GM12891 (cell line): ENCODE measurements at places on chromosomes 3 and 15.

DNA sequence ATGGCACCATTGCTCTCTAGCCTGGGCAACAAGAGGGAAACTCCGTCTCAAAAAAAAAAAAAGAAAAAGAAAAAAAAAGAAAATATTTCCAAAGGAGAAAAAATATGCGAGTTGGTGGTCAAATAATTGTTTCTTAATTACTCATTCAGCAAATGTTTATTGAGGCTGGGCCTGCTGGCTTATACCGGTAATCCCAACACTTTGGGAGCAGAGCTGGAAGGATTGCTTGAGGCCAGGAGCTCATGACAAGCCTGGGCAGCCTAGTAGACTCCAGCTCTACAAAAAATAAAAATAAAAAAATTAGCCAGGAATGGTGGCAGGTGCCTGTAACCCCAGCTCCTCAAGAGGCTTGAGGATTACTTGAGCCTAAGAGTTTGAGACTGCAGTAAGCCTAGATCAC, 4.1 kb downstream of the KNL1 start:
- DNase-seq = no peak

DNA sequence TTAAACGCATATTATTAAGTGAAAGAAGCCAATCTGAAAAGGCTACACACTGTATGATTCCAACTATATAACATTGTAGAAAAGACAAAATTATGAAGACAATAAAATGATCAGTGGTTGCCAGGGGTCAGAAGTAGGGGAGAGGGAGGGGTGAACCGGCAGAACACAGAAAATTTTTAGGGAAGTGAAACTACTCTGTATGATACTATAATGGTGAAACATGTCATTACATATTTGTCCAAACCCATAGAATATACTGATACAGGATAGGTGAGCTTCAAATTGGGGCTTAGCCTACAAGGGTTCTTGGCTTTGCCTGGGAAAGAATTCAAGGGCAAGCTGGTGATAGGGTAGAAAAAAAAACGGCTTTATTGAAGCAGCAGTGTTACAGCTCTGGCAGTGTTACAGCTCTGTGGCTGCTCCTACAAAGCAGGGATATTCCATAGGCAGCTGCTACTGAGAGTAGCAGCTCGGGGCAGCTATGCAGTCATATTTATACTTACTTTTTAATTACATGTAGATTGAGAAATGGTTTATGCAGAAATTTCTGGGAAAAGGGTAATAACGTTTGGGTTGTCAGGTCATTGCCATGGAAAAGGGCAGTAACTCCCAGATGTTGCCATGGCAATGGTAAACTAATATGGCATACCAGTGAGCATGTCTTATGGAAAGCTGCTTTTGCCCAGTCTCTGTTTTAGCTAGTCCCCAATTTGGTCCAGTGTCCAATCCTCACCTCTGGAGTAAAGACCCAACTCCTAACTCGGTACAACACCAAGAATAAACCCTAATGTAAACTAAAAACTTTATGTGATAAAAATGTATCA, 125.1 kb upstream of the SLC25A36 start:
- peak; percentile 8 for DNase-seq

DNA sequence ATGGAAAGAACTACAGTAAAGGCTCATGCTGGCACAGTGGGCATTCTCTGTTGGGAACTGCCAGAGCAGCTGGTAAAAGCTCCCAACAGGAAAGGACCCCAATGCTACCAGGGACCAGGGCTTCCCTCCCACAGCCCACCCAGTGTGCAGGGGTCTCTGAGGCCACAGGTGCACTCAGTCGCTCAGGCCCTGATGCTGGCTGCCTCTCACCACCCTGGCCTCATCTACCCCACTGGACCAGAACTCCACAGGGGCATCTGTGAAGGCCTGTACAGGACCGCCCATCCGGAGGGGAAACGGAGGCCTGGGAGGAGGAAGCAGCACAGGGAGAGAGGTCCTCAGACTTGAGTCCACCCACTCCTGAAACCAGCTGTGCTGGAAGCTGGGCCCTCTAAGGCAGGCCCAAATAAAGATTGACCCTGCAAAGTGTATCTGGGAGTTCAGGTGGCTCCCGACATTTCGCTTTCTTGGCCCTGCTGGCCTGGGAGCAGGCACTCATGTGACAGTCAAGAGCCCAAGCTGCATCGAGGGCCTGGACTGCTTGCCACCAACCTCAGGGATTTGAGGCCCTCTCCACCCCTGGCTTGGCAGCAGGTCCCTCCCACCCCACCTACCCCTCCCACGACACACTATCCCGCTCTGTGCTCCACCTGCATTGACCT, 12.7 kb downstream of the KLF15 start:
- no peak for DNase-seq

- DNase-seq = no peak
Measured at GRCh38 chr3:51706788-51707731, at the start of gene GRM2. GRM2 (plus strand) TSS chr3:51707068; CDS start chr3:51708984, 1,916 bp downstream.

- DNase-seq = no peak
Measured at GRCh38 chr3:194225988-194226663, 90.2 kb downstream of the HES1 start.

- no peak for DNase-seq
Measured at GRCh38 chr3:15453991-15454625, 26.7 kb downstream of the EAF1 start.

- DNase-seq = no peak
Measured at GRCh38 chr15:33494306-33494705, 183.5 kb downstream of the RYR3 start.

GRCh38 chr15:29035336-29036285, 149.8 kb downstream of the APBA2 start:
- no peak for DNase-seq

GRCh38 chr15:88398011-88398410, 69.2 kb downstream of the MRPL46 start:
- DNase-seq = no peak

- DNase-seq = no peak
Measured at GRCh38 chr3:25091934-25092333, 336.1 kb upstream of the RARB start.

- DNase-seq = no peak
Measured at GRCh38 chr3:190222360-190222759, 99.9 kb downstream of the CLDN1 start.

GRCh38 chr3:193989186-193989585, 146.8 kb upstream of the HES1 start:
- DNase-seq = no peak

DNA sequence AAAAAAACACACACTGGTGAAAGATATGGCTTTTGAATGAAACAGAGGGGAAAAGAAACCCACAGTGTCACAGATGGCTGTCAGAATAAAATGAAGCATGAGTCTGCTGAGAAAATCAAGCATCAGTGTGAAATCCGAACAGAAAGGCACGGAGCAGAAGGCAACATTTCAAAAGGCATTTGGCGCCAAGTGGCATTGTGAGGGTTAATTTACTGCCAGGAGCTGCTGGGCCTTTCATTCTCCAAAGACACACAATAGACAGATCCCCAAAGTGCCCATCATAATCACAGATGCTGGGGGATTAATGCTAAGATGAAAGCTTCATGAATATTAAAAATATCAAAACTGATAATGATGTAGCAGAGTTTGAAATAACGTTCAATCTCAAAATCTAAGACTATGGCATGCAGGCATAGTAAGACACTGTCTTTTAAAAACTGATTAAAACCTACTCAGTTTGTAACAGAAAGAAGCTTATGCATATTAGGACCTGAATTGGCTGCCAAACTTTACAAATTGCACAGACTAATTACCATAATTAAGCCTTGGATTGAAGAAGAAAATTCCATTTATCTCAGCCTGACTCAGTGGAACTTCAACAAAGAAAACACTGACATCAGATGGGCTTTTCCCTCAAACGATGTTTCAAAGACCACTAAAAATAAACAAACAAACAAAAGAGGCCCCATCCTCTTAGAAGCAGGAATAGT, 589.2 kb downstream of the ROBO1 start:
- no peak for DNase-seq

GRCh38 chr3:169146179-169146665, 517.3 kb downstream of the MECOM start:
- DNase-seq = no peak

DNA sequence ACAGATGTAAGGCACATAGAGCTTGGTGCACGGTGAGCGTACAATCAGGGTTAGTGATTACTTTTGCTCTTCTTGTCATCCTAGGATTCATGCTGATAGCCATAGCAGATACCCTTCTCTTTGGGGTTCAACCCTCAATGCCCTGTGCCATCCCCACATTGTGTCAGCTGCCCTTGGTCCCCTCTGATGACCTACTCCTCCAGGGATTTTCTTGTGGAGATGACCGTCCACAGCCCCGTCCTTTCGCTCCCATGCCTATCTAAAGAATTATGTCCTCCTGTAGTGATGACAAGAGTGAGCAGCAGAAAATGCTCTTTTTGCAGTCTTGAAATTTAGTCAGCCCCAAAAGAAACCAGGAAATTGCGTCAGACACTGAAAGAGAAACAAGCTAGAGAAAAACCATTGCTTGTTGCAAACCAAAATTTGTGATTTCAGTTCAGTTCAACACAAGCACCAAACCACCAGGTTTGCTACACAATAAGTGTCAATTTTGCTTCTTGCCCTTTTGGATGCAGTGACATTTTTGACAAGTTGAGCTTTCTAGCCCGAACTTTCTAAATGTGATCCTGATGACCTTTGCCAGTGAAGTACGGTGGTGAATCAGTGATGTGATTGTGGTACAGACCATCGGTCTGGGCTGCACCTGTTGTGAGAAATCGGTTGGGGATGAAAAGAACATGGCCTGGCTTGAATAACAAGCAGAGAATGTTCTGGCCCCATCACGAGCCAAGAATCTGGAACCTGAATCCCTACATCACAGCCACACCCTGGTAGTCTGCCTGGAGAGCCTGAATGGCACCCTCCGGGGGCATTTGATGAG, 41.3 kb downstream of the CMTM7 start:
- DNase-seq = no peak

DNA sequence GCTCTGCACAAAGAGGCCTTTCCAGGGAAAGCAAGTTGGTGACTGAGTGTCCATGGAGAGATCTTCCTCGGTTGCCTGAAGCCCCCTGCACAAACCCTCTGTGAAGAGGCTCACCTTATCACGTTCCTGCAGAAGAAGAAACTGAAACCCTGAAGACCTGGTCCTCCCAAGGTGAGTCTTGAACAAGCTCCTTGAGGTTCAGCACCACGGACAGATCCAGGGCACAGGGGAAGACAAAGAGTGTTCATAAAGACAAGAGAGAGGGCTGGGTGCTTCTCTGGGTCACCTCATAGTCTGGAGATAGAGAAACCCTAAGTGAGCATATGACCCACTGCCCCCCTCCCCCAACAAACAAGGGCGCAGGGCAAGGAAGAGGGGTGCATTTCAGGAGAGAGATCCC, 21.7 kb upstream of the TBC1D21 start:
- peak; percentile 30 for DNase-seq

DNA sequence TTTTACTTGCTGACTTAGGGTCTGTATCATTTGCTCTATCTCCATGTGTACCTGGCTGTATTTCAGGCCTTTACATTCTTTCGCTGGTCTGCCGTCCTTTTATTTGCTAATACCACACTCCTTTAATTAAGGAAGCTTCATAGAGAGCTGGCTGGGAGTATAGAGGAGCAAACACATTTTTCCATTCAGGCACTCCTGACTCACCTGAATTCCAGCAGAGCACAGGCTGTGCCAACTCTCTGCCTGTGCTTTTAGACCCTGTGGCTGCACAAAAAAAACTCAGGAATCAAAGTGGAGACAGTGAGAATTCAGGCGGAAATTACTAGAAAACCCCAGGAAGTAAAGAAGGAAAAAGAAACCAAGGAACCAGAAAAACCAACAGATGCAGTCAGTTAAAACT, 29.0 kb upstream of the ATP10A start:
- DNase-seq = no peak
